Naive thymus-derived CD8-positive, alpha-beta T cell (primary cell): ENCODE measurements at places on chromosomes 7 and 10. TPM values are rescaled to one million over a fixed set of nuclear protein-coding genes. Genes with fewer than 3 reads are reported as not detected.

BHLHA15 gene
- total RNA-seq: not detected

AKR1C4 gene
- total RNA-seq: not detected

PRPF18 gene
- 31.9 TPM for total RNA-seq

PTN gene
- not detected for total RNA-seq

SEC61G gene
- 46.9 TPM for total RNA-seq

C10orf95 gene
- total RNA-seq: 0.73 TPM

VWA2 gene
- total RNA-seq: not detected

EPDR1 gene
- total RNA-seq: 0.71 TPM

CCL24 gene
- total RNA-seq: not detected

GPR26 gene
- total RNA-seq: not detected

TRPV5 gene
- total RNA-seq: 0.30 TPM

YKT6 gene
- 64.8 TPM for total RNA-seq

STARD3NL gene
- 12.8 TPM for total RNA-seq

OPTN gene
- 43.9 TPM for total RNA-seq

SFTPA1 gene
- total RNA-seq: not detected

RNF32 gene
- not detected for total RNA-seq
